ENCODE measurements at places on chromosomes 5 and 9.
A peak's percentile ranks its signal among the peaks of the same experiment; 100 is the strongest.

DNA sequence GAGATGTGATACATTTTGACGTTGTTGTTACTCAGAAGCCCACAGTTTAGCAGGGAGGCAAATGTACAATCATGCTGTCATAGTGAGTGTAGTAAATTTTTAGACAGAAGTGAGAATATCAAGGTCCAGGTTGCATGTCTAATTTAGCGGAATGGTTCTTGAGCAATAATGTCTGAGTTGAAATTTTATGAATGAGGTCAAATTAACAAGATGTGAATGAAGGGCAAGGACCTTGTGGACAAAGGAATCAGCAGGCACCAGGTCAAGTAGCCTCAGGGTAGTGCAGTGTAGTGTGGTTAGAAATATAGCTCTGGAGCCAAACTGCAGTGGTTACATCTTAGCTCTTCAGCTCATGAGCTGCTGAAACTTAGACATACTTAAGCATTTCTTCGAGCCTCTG is 36.2 kb downstream of the TNFSF8 start:
- DNase-seq = no peak

DNA sequence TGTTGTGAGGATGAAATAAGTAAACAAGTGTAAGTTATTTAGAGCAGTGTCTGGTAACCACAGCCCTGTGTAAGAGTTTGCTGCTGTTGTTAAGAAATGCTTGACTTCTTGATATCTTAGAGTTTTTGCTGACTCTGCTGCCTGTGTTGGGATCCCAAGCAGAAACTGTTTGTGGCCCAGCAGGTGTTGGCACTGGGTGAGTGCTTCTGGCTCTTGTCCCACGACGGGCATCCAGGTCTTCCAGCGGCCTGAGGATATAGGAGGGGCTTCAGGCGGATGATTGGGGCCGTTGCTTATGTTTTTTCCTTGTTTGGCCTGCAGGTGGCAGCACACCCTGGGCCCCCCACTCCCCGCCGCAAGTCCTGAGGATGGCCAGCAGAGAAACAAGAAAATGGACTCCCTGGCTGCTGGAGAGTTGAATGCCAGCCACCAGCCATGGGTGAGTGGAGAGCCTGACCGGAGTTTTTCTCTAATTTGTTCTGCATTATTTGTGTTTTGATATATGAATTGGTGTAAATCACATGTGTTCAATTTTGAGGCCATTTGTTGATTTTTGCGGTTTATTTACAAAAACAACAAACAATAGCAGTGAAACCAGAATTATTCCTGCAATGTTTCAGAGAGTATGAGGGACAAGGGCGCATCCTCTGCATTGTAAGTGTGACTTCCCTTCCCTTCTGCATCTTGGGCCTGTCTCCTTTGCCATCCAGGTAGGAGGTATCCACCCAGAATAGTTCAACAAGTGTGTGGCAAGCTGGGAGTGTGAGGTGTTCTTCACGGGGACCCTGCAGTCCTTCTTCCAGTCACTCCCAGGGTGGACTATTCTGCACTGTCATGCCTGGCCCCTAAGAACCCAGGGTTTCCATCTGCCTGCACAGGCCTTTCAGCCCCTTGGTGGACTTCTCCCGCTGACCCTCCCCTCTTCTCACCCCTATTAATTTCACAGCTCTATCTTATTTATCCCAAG is 50.3 kb downstream of the SLC22A5 start:
- peak; percentile 88 for DNase-seq

GRCh38 chr9:12290166-12290869 is 402.9 kb upstream of the TYRP1 start:
- DNase-seq = no peak

GRCh38 chr5:81552852-81553566 is 159.1 kb upstream of the ACOT12 start:
- peak; percentile 8 for DNase-seq

DNA sequence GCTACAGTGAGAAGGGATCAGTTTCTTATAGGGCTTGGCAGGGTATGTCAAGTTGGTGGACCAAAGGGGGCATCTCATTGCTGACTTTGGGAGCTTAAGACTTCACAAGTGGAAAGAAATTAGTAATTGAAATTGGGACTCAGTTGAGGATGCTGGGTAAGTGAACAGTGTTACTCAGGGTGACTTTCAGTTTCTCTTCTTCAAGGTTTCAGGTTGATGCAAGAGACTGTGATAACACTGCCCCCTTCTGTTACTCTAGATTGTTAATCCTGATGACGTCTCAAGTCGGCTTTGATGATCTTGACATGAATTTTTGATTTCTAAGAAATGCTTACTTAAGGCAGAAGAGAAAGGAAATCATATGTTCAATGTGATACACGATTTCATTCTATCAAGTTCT is 21.3 kb downstream of the KCTD16 start:
- peak; percentile 91 for DNase-seq

DNA sequence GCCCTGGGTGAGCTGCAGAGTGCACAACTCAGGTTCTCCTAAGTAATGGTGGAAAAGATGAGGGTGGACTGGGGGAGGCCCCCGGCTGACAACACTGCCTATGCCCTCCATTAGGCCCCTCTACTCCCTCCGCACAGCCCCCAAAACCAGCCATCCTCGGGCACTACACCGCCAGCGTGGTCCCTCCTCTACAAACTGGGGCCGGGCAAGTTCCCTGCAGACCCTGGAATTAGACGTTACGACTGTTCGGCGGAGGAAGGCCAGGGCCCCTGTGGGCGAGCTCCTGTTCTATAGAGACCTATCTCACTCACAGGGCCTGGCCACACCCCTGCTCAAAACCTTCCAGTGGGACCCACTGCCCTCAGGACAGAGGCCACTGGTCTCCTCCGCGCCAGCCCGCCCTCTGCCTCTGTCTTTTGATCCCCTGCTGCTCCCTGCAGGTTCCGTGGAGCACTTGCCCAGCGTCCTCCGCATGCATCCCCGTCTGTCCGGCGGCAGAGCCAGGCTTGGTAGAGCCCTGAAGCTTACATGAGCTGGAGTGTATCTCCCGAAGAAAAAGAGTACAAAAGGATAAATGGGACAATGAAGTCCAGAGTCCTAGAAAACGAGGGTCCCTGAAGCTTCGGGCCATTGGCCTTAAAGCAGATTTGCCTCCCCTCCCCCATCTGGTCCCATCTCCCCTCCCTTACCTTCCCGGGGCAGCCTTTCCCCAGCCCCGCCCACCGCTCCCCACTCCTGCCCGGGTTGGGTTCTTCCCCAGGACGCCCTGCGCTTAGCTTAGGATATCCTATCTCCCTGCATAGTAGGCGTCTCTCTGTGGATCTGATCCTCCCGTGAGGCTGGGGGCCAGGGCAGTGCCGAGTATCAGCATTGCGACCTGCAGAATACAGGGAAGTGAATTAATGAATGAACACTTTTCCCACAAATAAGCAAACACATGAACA is 71.3 kb downstream of the HRH2 start:
- DNase-seq = no peak

GRCh38 chr9:133951265-133951664 is 40.9 kb downstream of the VAV2 start:
- no peak for DNase-seq

- no peak for DNase-seq
These were observed 194.2 kb downstream of the TENT4A start for GRCh38 chr5:6907320-6907918.

GRCh38 chr9:109441296-109441695 is 56.8 kb downstream of the PTPN3 start:
- DNase-seq = peak; percentile 2

- DNase-seq = peak; percentile 53
These were observed 242.3 kb upstream of the PTGER4 start for GRCh38 chr5:40437452-40437861.

- peak; percentile 83 for DNase-seq
These were observed 49.4 kb upstream of the COL5A1 start for GRCh38 chr9:134592018-134592818.

DNA sequence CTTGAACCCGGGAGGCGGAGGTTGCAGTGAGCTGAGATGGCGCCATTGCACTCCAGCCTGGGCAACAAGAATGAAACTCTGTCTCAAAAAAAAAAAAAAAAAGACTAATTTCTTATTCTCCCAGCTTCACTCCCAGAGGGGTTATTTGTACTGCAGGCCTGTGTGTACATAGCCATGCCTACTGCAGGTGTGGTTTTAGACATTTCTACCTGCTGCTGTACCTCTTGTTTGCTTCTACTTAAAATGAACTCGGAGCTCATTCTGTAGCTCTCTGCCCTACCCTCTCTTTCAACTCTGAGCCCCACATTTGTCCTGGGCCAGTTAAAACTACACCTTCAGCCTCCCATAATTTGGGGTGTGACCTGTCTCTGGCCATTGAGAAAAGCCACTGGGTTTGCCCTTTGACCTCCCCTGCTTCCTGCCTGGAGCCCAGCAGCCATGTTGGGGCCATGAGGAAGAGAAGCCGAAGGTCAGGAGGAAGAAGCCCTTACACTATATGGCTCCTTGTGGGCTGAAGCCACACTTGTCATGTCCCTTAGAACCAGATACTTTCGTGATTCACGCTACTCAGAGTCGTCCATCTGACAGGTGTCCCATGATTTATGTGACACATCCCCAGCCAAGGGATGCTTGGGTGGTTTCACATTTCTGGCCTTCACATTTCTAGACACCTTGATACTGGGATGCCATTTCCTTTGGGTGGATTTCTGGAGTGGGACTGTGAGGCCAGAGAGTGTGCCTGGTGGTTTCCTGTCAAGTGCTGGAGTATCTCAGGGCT is 9.4 kb upstream of the CARD19 start:
- no peak for DNase-seq

DNA sequence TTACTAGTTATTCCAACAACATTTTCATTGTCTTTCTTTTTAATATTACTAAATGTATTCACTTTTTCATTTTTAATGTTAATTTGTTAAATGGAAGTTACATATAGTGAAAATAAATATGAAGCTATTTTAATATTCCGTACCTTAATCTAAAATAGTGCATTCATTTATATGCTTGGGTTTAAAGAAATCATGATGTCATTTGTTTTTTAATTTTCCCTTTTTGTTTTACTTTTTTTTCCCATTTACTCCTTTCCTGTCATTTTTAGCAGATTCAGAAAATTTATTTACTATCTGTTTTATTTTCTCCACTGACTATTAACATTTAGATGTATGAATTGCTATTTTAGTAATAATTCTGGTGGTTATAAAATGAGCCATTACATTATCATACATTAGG is 183.0 kb upstream of the CDH9 start:
- no peak for DNase-seq

DNA sequence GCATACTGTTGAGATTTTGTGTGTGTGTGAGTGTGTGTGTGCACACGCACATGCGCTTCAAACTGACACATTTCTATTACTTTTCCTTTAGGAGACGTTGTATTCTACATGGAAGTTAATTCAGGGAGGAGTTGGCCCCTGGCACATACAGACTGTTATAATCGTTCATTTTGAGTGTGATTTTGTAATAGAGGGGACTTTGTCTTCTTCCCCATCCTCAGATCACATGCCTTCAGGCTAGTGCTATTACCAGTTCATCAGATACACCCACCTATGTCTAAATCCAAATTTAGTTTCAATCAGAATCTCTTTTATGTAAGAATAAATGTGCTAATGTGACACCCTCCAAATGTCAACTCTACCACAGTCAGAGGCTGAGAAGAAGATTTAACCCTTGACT is 90.2 kb downstream of the FBXO4 start:
- no peak for DNase-seq

GRCh38 chr5:143014017-143014651 is 244.0 kb downstream of the ARHGAP26 start:
- no peak for DNase-seq

- no peak for DNase-seq
These were observed 12.3 kb downstream of the TIGD6 start for GRCh38 chr5:149988126-149988525.

- peak; percentile 94 for DNase-seq
These were observed 8.4 kb upstream of the RGS3 start for GRCh38 chr9:113454914-113455761.

DNA sequence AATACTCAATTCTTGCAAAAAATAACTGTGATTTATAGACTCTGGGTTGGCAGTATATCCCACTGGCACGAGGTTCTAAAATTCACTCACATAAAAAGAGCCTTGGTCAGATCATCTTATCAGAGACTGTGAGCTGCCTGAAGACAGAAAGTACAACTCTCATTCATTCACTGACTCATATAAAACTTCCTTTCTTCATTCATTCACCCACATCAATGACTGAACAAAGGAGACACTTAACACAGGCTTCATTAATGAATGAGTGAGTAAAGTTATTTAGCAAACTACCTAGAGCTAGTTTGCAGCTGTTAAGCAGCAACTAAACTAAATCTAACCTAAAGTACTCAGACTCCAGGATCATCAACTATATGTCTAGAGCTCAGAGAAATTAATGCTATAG is 214.7 kb downstream of the DENND1A start:
- DNase-seq = no peak

GRCh38 chr5:65873181-65873750 is 53.1 kb upstream of the ERBIN start:
- peak; percentile 62 for DNase-seq
